Astrocyte of the hippocampus (primary cell): ENCODE measurements at places on chromosomes 1 and 21.
A peak's percentile ranks its signal among the peaks of the same experiment; 100 is the strongest.

- no peak for DNase-seq
These were observed 54.4 kb downstream of the PRSS38 start for GRCh38 chr1:227869851-227870305.

DNA sequence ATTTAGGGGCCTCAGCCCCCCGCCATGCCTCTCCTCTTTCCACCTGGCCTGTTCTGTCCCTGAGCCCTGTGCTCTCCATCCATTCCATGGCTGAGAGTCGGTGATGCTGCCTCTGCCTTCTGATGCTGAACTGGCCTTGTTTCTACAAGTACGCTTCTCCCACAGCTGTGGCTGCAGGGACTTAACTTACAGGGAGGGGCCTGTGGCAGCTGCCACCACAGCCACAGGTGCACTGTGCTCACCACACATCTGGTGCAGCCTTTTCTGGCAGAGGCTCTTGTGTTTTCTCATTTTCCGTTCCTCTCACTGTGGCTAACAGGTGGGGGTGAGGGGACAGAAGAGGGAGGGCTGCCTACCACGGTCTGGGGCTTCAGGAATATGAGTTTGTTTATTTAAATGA lies 4.2 kb downstream of the FMO1 start:
- no peak for DNase-seq

- DNase-seq, result peak; percentile 4
These were observed 286.7 kb downstream of the HLX start for GRCh38 chr1:221165839-221166500.

DNA sequence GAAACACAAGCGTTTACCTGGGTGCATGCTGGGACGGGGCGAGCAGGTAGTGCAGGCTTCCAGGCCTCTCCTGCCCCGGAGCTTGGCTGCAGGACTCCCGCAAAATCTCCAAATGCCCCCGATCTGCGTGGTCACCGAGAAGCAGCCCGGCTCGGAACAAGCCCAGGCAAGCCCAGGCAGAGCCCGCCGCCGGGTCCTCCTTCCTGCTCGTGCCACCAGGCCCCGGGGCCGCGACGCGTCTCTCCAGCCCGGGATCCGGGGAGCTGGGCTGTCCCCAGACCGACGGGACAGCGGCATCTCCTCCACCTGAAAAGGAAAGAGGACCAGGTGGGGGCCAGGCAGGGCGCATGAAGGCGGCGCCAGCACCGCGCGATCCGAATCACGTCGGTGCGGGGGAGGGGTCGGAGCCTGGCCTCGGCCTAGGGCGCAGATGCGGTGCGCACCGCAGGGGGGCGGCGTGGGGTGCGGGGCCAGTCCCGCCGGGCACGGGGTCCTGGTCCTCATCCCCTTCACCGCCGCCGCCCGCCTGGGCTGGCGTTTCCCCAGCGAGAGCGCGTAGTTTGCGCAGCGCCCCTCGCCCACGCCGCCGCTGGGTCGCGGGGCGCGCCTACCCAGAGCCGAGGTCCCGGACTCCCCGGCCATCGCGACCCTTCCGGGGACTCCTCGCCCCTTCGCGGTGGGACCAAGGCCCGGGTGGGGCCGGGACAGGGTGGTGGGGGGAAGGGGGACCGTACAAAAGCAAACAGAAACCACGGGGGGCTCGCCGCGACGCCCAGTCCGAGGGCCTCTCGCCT lies 52.4 kb upstream of the H6PD start:
- DNase-seq, result peak; percentile 79

- no peak for DNase-seq
These were observed 490 bp upstream of the CZIB start for GRCh38 chr1:53220962-53221286.

- peak; percentile 57 for DNase-seq
These were observed 58.7 kb upstream of the APOBEC4 start for GRCh38 chr1:183711741-183712361.

DNA sequence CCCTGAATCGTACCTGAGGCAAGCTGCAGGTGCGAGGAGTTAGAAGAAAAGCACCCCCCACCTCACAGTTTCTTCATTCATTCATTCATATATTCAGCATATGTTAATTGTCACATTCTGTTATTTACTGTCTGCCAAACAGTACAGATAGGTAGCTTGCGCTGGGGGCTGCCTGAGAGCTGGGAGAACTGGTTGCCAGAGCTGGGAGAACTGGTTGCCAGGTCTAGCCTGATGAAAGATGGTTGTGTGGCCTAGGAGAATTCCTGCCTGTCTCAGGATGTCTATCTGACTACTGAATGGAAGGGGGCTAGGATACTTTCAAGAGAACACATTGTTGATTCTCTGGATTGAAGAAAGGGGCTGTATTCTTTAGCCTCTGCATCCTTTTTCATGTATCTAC lies 225.9 kb upstream of the POU3F1 start:
- DNase-seq, result no peak
